ENCODE measurements at places on chromosomes 11 and 22. TPM values are rescaled to one million over a fixed set of nuclear protein-coding genes. Genes with fewer than 3 reads are reported as not detected.

DNA sequence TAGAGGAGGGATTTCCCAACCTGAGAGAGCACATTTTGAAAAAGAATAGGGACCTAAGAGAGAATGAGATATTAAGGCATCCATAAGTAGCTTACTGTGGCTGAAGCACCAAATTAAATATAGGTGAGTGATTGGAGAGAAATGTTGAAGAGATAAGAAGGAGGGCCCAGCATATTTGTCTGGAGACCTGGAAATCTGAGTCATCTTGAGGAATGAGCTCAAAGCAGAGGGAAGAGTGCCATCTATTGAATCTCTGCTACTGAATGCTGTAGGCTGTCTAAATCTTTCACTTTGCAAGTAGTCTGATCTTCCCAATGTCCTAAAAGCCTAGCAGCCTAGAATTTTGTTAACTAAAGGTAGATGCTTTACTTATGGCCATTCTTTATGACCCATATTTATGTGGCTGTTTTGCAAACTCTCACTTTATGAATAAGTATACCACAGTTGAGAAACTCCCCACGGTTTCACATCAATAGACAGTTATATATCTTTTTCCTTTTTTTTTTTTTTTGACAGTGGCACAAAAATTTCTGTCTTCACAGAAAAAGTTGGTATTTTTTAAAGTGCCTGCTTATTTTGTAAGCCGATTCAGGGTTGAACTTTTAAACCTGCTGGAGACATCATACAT lies 2093.5 kb downstream of the LRRC4C start:
- no peak for DNase-seq

GRCh38 chr11:32316858-32317642 lies 118.3 kb downstream of the WT1 start:
- peak; percentile 70 for DNase-seq

DNA sequence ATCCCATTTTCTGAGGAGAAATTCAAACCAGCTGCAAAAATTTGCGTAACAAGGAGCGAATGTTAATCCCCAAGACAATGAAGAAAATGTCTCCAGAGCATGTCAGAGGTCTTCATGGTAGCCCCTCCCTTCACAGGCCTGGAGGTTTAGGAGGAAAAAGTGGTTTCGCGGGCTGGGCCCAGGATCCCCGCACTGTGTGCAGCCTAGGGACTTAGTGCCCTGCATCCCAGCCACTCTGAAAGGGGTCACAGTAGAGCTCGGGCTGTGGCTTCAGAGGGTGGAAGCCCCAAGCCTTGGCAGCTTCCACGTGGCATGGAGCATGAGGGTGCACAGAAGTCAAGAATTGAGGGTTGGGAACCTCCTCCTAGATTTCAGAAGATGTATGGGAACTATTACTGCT lies 87.4 kb downstream of the BRD1 start:
- no peak for DNase-seq

DNA sequence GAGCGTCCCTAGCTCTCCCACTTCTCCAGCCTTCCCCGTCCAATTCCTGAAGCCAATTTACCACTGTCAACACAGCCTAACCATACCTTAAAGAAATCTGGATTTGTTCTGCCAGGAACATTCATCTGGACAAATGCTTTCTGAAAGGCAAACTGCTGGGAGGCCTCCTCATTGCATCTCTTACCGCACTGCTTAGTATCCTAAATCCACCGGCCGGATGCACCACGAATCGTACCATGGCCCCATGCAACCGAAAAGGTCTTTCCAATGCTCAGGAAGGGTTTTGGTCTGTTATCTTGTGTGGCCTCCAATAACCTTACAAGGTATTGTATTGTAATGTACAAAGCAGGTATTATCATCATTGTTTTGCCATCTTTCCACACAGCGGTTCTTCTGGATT lies 57.6 kb downstream of the MYH9 start:
- DNase-seq, result no peak

DNA sequence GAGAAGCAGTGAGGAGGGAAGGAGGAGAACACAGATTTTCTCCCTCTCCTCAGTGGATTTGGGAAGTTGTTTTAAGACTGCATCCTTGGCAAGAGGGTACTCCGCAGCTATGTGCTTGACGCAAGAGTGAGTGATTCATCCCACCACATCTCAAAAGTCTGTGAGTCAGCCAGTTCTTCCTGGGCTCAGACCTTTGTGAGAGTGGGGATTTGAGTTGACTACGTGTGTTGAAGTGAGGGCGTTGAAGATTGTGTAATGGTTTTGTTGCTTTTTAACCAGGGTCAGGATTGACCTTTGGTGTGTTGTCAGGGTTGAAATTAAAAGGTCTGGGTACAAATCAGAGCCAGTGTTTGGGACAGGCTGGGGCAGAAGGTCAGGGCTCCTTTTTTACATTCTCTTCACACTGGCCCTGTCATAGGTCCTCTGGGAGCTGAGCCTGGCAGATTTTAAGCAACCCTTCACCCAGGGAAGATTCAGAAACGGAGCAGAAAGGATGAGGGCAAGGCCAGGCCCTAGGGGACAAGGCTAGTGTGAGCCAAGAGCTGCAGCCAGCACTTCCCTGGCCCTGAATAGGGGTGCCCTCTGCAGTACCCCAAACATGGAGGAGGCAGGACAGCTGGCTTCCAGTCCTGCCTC lies 4.2 kb upstream of the C11orf86 start:
- DNase-seq, result no peak

DNA sequence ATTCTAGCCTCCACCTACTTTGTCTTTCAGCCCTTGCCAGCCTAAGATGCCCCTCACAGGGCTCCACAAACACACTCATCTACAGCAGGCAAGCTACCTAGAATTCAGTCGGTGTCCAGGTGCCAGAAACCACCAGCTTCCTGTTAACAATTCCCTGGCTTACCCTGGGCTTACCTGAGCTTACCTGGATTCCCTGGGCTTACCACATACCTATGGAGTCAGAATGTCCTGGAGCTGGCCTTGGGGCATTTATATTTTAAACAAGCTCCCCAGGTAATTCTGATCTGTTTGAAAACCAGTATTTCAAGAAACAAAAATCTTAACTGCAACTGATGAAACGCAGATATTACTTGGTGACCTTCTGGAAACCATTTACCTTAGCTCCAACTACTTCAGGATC lies 123.6 kb downstream of the SLC1A2 start:
- DNase-seq, result no peak

GRCh38 chr11:2575591-2576051 lies 124.2 kb downstream of the KCNQ1OT1 start:
- no peak for DNase-seq

DNA sequence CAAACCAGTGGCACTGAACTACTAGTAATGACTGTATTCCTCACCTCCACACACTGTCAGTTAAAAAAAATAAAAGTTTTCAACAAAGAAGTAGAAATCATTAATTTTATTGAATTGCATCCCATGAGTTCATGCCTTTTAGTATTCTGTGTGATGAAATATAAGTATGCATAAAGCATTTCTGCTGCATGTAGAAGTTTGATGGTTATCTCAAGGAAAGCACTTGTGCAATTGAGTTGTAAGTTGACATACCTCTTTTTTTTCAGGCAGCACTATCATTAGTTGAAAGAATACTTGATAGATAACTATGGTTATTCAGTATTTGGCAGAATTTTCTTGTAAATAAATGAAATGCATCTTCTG lies 104.4 kb downstream of the STIM1 start:
- DNase-seq, result no peak

BRSK2 gene
- polyA plus RNA-seq, result 0.64 TPM

- DNase-seq, result no peak
These were observed 13.1 kb upstream of the MMP1 start for GRCh38 chr11:102810950-102811660.

GRCh38 chr22:40534379-40535188 lies 101.9 kb downstream of the MRTFA start:
- DNase-seq, result no peak

GRCh38 chr11:72112978-72113808 lies 698 bp upstream of the ANAPC15 start:
- DNase-seq, result no peak

WNT11 gene
- 11.7 TPM for polyA plus RNA-seq

- no peak for DNase-seq
These were observed 26.9 kb upstream of the SCUBE2 start for GRCh38 chr11:9118277-9118676.

GRCh38 chr11:34639545-34639944 lies 18.7 kb downstream of the EHF start:
- no peak for DNase-seq

- DNase-seq, result no peak
These were observed 12.4 kb upstream of the PLET1 start for GRCh38 chr11:112273066-112273465.

GRCh38 chr11:14902650-14903350 lies 10.8 kb upstream of the CYP2R1 start:
- DNase-seq, result no peak

DNA sequence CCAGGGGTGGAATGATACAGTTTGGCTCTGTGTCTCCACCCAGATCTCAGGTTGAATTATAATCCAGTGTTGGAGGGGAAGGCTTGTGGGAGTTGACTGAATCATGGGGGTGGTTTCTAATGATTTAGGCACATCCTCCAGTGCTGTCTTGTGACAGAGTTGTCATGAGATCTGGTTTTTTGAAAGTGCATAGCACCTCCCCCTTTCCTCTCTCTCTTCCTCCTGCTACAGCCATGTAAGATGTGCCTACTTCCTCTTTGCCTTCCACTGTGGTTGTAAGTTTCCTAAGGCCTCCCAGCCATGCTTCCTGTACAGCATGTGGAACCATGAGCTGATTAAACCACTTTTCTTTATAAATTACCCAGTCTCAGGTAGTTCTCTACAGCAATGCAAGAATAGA lies 45.1 kb downstream of the THAP12 start:
- no peak for DNase-seq

GRCh38 chr22:19039796-19040280 lies 82.4 kb downstream of the DGCR2 start:
- no peak for DNase-seq

- no peak for DNase-seq
These were observed 165.3 kb downstream of the TTC28 start for GRCh38 chr22:28514321-28514821.

GRCh38 chr11:59078435-59078834 lies 7.7 kb upstream of the GLYATL1B start:
- DNase-seq, result no peak

CCDC157 gene
- 4.1 TPM for polyA plus RNA-seq

GRCh38 chr22:46641811-46642266 lies 21.7 kb downstream of the GRAMD4 start:
- no peak for DNase-seq

GRCh38 chr11:18731949-18732821 lies 6.2 kb upstream of the IGSF22 start:
- DNase-seq, result no peak

DNA sequence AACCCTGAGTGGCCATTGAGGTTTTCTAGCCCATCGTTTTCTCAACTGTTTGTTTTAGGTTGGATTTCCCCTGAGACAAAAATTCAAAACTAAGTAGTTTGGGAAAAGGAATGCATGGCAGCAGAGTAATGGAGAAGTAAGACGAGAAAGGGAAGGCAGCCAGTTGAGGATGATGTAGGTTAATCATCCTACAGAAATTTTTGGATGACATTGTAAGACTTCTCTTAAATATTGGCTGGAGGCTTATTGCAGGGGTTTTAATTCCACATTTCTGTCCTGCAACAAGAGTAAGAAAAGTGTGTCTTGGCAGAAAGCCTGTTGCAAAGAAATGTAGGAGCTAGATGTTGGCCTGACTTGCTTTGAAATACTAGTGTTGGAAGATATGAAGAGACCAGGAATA lies 308.8 kb downstream of the LUZP2 start:
- no peak for DNase-seq

SLC25A45 gene
- 6.0 TPM for polyA plus RNA-seq

GRCh38 chr22:42959576-42960509 lies 55.1 kb downstream of the PACSIN2 start:
- DNase-seq, result no peak

- DNase-seq, result no peak
These were observed 122.6 kb upstream of the SORL1-AS1 start for GRCh38 chr11:121575250-121575962.

- DNase-seq, result no peak
These were observed 84.5 kb upstream of the PPARA start for GRCh38 chr22:46065691-46066454.

All from right renal cortex interstitium (tissue), 3 donors.